Umbilical cord (tissue), 2 donors: ENCODE measurements at places on chromosomes 6 and 20.

DNA sequence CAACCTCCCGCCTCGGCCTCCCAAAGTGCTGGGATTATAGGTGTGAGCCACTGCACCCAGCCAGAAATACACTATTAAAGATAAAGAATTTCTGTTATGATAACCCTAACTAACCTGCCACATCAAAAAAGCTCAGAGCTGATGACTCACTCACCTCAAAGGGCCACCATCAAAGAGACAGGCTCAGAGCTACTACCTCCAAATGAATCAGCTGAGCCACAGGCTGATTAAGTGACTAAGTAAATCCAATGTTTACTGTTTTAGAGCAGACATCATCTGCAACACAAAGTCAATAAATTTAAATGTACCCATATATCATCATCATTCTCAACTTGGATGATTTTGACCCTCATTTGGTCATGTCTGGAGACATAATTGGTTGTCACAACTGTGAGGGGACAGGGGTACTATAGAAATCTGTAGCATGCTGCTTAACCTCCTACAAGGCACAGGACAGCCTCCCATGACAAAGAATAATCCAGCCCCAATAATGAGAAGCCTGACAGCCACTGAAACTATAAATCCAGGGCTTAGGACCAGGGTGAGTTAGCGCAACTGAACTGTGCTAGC, 106.5 kb downstream of the ATP9A start:
- DNase-seq, result no peak

GRCh38 chr20:13744352-13744751, 40.4 kb downstream of the ESF1 start:
- no peak for DNase-seq

DNA sequence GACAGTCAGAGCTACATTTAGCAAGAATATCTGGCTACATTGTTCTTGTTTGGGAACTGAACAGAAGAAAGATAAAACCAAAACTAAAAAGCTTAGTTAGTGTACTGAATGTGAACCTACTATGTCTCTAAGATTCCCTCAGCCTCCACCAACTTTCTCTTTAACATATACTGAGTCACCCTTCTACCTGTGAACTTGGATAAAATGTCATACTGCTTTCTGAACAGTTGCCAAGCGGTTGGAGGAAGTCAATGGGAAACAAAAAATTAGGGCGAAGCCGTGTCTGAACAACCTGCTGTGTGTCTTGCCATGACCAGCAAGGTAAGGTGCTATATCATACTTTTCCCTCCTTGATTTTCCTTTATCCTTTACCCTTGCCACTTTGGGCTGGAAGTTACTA, 243.5 kb downstream of the BTBD9 start:
- DNase-seq, result no peak

GRCh38 chr6:93523365-93523764, 104.0 kb upstream of the EPHA7 start:
- no peak for DNase-seq

GRCh38 chr6:99943846-99944245, 50.2 kb downstream of the MCHR2 start:
- DNase-seq, result no peak

DNA sequence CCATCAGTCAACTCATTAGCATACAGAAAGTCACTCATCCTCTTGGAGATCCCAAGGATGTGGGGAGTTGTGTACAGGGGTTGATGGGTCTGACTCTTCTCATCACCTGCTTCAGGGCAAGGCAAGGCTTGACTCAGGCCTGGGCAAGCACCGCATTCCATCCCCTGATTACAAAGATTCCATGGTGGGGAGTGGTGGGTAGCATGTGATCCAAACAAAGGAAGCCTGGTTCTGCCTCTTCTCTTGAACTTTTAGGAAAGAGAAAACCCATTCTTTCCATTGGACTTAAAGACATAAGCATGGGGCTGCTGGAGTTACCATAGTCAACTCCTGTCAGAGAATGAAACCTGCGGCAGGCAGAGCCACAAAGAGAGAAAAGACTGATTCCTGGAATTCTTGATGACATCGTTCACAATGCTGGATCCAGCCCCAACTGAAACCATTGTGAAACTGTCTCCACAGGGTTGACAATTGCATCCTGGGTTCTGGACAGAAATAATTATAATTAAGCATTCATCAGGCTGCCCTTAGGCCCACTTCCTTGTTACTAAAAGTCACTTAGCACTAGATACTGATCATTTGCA, 235.8 kb upstream of the KCNG1 start:
- peak; percentile 55 for DNase-seq

GRCh38 chr20:59177266-59178250, 13.9 kb downstream of the ZNF831 start:
- no peak for DNase-seq

- no peak for DNase-seq
These were observed 270.0 kb upstream of the HSF2 start for GRCh38 chr6:122129313-122130025.

- no peak for DNase-seq
These were observed 65.8 kb downstream of the SYTL3 start for GRCh38 chr6:158715330-158716311.

DNA sequence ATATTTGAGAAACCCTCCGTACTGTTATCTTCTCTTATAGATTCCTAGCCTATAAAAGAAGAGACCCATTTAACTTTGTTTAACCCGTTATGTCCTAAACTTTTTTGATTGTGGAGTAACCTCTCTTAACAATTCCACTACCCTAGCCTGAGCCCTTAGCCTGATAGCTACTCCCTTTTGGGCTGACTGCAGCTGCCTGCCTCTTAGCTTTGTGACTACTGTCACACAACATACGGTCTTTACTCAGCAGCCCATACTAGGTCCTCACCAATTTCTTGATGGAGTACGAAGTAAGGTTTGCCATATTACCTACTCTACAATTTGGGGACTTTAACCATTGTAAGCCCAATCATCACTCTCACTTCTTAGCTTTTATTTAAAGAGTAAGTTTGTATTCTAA, 72.7 kb downstream of the QRSL1 start:
- no peak for DNase-seq

- no peak for DNase-seq
These were observed 10.6 kb downstream of the IRF4 start for GRCh38 chr6:401994-402640.

- DNase-seq, result no peak
These were observed 93.4 kb downstream of the UST start for GRCh38 chr6:148840256-148840655.

- DNase-seq, result no peak
These were observed 665.7 kb upstream of the GJE1 start for GRCh38 chr6:141467041-141467440.
